Substantia nigra (tissue), 51 donors: ENCODE measurements at places on chromosomes 16 and 17.
A peak's percentile ranks its signal among the peaks of the same experiment; 100 is the strongest.

GRCh38 chr17:71842986-71843385 lies 277.8 kb upstream of the SOX9 start:
- no peak for DNase-seq

DNA sequence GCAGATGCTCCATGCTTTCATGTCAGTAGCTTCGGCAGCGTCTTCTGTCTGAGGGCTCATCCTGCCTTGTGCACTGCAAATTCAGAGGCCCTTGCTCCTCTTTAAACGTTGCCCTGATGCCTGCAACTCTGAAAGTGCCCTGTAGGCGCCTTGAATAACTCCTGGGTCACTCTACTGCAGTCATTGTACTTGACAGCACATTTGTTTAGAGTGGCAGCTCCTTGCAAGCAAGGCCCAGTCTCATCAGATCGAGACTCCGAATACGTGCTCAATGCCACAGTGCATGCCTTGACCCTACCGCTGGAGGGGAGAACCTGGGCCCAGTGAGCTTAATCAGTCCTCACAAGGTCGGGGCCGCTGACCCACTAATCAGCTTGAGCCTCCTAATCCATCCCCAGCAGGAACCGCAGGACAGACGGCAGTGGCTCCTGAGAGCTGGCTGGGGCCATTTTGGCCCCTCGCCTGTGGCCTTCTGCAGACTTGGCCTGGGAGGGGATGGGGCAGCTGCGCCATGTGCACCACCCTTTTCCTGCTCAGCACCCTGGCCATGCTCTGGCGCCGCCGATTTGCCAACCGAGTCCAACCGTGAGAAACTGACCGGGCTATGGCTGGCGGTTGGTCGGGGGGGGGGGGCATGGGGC lies at the start of gene PRCD:
TSS of gene PRCD (plus strand) at position 414 of the 641 bp plus-strand sequence. CDS start at position 512, 98 bp downstream.
- no peak for DNase-seq

DNA sequence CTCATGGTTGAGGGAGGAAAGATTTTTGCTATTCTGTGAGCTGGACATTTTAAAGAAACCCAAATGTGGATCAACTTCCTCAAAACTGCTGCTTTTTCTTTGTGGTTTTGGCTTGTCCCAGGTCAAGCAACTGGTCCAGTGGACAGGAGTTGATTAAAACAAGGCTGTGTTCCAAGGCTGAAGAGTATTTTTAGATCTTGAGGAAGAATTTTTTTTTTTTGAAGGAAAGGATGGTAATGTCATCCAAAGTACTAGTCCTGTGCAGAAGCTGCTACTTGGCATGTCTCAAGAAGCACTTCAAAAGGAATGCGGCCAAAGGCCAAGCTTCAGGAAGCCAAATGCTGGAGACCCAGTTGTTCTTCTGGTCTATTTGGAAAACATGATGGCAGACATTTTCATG lies 8.0 kb upstream of the MYH2 start:
- DNase-seq, result no peak

- DNase-seq, result peak; percentile 14
These were observed 39.9 kb upstream of the BCO1 start for GRCh38 chr16:81198635-81199034.

- DNase-seq, result no peak
These were observed 33.2 kb upstream of the ABR start for GRCh38 chr17:1212946-1213345.

DNA sequence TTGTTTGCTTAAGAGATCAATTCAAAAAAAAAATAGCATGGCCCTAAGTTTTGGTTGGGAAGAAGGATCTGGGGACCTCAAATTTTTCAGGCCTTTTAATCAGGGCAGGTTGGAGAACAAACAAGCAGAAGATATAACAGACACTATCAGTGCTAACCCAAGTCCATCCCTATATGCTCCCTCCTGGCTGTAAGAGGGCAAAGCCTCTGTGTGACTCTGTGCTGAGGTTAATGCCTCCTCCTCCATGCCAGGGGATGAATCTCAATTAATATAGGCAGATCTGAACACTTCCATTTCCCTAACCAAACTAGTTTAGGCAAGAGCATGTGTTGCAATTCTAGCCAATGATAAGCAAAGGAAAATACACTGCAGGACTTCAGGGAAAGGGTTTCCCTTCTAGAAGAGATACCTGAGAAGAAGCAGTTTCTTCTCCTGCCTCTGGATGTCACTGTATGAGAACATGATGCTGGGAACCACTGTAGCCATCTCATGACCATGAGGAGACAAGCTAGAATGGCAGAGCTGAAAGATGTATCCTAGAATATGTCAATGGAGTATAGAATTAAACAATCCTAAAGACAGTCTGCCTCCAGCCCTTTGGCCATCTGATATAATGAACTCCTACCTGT lies 76.0 kb downstream of the CHD9NB start:
- no peak for DNase-seq

GRCh38 chr16:8826278-8826879 lies 28.7 kb downstream of the PMM2 start:
- no peak for DNase-seq

DNA sequence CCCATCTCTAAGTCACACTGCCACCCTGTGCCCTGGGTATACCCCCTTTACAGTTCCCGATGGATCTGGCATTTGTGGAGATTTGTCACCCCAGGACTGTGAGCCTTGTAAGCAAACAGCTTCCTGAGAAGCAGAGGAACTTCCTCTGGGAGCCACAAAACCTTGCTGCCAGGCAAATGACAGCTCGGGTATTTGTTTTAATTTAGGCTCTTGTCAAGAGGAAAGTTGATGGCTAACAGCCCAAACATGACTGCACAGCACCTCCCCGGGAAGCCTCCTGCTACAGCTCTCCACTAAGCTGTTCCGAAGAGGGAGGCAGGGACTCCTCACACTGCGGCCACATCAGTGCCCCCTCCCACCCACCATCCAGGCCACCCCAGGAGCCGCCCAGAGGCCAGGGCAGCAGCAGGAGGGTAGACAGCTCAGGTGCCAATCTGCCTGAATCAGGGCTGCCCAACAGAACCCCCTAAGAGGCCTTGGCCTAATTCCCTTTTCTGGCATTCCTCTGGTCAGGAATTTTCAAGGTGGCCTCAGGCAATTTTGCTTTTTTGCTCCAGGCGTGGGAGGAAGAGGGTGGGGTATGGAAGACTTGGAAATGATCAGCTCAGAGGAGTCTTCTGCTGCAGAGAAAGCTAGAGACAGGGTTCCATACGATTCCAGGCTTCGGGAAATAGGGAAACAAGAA lies 2.6 kb downstream of the ABR start:
- DNase-seq, result no peak

- no peak for DNase-seq
These were observed 24.0 kb downstream of the PIK3R5 start for GRCh38 chr17:8941520-8941919.

DNA sequence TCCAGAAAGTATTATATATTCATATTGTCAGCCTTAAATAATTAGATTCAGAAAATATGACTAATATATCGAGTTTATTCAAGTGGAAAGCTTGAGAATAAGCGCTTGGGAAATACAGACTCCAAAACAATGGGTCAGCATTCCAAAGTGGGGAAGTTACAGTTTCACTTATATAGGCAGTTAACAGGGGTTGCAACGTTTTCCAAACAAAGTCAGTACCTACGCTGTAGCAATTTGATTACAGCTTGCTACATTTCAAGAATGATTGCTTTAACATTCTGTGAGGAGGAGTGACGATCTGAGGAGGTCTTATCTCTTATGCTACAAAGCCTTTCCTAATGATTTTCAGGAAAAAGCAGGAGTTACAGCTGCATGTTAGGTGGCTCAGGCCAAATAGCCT lies 34.2 kb upstream of the HS3ST3A1 start:
- no peak for DNase-seq

DNA sequence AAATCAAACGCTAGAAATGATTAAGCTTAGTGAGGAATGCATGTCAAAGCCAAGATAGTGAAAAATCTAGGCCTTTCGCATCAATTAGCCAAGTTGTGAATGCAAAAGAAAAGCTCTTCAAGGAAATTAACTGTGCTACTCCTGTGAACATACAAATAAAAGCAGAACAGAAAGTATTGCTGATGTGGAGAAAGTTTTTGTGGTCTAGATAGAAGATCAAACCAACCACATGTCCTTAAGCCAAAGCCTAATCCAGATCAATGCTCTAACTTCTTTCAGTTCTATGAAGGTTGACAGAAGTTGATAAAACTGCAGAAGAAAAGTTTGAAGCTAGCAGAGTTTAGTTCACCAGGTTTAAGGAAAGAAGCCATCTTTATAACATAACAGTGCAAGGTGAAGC lies 1044.6 kb downstream of the CDH11 start:
- DNase-seq, result no peak

GRCh38 chr17:45018848-45019711 lies 32.4 kb downstream of the DCAKD start:
- no peak for DNase-seq

GRCh38 chr16:66588981-66589713 lies 9.9 kb downstream of the CMTM2 start:
- DNase-seq, result no peak

DNA sequence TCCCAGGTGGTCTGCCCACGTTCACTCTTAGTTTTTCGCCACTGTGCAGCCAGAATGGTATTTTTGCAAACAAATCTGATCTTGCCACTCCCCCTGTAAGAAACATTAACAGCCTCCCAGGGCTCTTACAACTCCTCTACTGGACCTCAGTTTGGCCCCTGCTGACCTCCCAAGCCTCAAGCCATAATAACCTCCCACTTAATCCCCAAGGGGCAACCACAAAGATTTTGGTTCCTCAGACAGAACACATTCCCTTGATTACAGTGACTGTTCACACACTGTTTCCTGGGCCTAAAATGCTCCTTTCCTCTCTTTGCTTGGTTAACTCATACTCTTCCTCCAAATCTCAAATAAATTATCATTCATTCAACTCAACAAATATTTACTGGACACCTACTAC lies 21.5 kb upstream of the CD300E start:
- DNase-seq, result no peak

DNA sequence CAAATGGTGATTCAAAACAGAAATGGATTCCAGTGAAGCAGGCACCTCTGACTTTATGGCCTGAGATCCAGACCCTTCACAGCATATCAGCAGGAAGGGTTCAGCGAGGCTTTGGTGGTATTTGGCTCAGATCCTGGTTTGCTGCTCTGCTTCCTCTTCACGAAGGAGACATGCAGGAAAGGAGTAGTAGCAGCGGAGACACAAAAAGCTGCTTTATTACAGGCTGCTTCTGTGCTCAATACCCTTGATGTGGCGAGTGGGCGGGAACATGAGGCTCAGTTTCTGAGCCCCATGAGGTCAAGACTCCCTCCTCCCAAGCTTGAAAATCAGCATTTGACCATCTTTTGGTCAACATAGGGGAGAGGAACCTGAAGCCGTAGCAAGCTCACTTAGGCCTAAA lies 213.3 kb upstream of the AXIN2 start:
- DNase-seq, result no peak

- DNase-seq, result no peak
These were observed 95.3 kb upstream of the CRHR1 start for GRCh38 chr17:45688820-45689219.

- DNase-seq, result peak; percentile 47
These were observed 15.9 kb downstream of the GRB7 start for GRCh38 chr17:39753514-39754160.

- DNase-seq, result no peak
These were observed 126.3 kb downstream of the ABCC1 start for GRCh38 chr16:16075488-16076422.

DNA sequence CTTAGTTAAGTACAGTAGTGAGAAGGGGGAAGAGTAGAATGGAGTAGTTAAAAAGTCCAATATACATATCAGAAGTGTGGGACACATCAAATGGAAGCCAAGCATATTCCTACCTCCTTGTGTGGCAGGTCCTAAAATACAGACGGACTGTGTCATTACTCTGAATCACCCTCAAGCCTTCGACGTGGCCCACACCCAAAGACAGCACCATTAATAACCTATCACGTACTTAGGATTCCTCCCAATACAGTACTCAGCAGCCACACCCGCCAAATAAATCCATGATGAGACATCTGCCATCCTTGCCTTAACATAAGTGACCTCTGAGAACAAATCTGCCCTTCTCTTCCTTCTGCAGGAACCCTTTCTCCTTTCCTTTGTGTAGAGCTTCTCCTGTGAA lies 38.9 kb downstream of the UBE2G1 start:
- no peak for DNase-seq
